Kidney (tissue), 22 donors: ENCODE measurements at places on chromosomes 7 and 10. TPM values are rescaled to one million over a fixed set of nuclear protein-coding genes. Genes with fewer than 3 reads are reported as not detected.

The SFTPD gene
- 1.7 TPM for total RNA-seq

The GPR146 gene
- 10.3 TPM for total RNA-seq

- H3K4me1 ChIP-seq = no peaks in the 10 kb centered on the region
- no peak overlapping the region for H3K27ac ChIP-seq
- no peaks in the 10 kb centered on the region for H3K36me3 ChIP-seq
- H3K4me3 ChIP-seq = no peak overlapping the region
- no peak for DNase-seq
These were observed 16.5 kb downstream of the WDR86 start for GRCh38 chr7:151393031-151393977.

DNA sequence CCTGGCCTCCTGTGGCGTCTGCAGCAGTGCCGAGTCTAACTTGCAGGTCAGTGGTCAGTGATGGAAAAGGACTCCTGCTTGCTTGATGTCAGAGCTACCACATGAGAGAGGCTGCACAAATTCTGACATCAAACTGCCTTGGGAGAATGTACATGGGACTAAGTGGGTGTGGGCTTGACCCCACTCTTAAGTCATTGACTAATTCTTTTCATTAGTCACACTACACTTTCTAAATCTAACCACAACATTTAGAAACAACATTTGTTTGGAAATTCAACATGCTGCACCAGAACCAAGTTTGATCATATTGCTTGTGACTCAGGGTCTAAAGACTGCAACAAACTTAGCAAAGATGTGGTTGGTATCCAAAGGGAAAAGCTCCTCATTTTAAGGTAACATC, 24.4 kb upstream of the CDC14C start:
- H3K27ac ChIP-seq = no peak overlapping the region
- no peaks in the 10 kb centered on the region for H3K27me3 ChIP-seq
- no peak overlapping the region for H3K4me3 ChIP-seq
- H3K4me1 ChIP-seq = no peaks in the 10 kb centered on the region
- no peak for DNase-seq
- no peaks in the 10 kb centered on the region for H3K36me3 ChIP-seq

DNA sequence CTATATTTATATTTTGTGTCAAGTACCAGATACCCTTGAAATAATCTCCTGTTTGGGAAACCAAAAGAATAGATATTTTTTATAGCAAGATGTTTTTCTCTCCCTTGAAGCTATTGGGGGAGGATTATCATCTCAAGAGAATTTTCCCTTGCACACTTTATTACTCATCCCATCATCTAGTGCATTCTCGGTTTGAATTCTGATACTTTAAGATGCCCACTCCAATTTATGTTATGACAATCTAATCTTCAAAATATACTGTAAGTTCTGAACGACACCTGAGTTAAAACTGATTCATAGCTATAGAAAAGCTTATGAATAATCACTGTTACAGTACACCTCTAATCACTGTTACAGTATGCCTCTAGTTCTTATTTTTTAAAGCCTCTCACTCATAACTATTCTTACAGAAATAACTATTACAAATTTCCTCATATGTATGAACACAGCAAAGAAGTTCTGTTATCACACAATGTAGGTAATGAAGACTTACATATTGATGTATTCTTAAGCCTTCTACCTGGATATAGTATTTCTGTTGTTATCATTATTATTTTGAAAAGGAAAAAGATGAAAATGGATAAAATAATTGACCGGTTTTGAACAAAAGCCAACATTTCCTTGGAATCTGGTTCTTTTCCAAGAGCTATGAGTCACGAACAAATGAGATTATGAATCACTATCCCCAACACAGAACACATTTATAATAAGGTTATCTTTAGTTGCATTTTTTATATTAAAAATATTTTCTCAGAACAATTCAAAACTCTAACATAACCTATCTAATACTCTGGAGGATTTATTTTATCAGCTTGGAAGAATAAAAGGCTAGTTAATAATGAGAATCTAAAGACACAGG, 72.3 kb upstream of the FAM13C start:
- no peaks in the 10 kb centered on the region for H3K36me3 ChIP-seq
- no peaks in the 10 kb centered on the region for H3K4me1 ChIP-seq
- no peak overlapping the region for H3K27ac ChIP-seq
- DNase-seq = no peak

DNA sequence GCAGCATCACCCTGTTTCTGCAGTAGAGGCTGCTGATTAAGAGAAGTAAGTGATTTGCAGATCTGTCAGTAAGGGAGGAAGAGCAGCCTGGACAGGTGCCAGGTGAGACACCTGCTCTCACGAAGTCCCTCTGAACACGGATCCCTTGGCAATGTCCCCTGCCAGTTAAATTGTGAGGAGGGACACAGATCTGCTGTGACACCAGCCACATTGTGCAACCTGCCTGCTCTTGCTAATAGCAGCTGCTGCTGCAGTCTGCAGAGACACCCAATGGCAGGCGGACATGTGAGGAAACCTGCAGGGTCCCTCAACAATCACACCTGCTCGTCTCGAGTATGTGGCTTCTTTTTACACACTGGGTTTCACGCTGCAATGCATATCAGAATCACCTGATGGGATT, 31.9 kb downstream of the ANXA11 start:
- no peaks in the 10 kb centered on the region for H3K4me1 ChIP-seq
- H3K4me3 ChIP-seq = no peak overlapping the region
- peaks cover 2% of the 10 kb centered on the region for H3K36me3 ChIP-seq
- no peaks in the 10 kb centered on the region for H3K27me3 ChIP-seq

DNA sequence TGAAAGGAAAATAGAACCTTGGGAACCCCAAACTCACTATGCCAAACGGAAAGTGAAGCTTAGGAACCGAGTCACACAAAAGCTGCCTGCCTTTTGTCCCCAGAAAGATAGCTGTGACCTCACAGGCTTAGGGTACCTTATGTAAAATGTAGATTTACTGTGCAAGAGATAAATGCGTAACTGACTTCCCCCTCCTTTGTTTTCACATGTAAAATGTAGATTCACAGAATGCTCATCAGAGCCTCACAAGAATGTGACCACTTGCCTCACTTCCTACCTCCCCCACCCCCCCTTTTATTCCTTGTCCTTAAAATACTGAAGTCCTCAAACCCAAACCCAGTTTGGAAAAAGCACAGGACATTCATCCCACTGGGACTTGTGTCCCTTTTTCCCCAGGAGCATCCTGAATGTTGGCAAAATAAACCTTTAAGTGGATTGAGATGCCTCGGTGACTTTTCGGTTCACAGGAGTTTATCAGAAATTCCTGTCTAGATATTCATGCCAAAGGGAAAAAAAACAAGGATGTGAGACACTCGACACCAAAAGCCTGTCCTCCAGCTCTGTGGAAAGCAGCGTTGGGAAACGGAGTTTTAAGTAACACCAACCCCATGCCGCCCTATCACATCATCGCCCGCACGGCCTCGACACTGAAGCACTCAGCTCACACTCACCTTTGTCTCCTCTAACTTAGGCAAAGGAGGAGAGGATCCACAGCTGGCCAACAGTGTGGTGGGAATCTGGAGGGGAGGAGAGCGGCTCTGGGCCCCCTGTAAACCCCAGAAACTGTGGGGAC, 45.9 kb downstream of the SVIL start:
- H3K36me3 ChIP-seq = no peaks in the 10 kb centered on the region
- DNase-seq = peak; percentile 61
- no peak overlapping the region for H3K4me3 ChIP-seq
- H3K27me3 ChIP-seq = no peaks in the 10 kb centered on the region
- no peak overlapping the region for H3K27ac ChIP-seq

- no peak overlapping the region for H3K27ac ChIP-seq
- H3K4me1 ChIP-seq = no peaks in the 10 kb centered on the region
These were observed 243.8 kb downstream of the XPNPEP1 start for GRCh38 chr10:109679478-109679877.
